ENCODE measurements at places on chromosomes 5 and 9.

GRCh38 chr5:174693697-174694385 is 30.5 kb upstream of the MSX2 start:
- no peak for DNase-seq

GRCh38 chr5:75018805-75019587 is 33.4 kb downstream of the GCNT4 start:
- no peak for DNase-seq

- no peak for DNase-seq
These were observed 562 bp downstream of the GSN start for GRCh38 chr9:121268598-121268850.

DNA sequence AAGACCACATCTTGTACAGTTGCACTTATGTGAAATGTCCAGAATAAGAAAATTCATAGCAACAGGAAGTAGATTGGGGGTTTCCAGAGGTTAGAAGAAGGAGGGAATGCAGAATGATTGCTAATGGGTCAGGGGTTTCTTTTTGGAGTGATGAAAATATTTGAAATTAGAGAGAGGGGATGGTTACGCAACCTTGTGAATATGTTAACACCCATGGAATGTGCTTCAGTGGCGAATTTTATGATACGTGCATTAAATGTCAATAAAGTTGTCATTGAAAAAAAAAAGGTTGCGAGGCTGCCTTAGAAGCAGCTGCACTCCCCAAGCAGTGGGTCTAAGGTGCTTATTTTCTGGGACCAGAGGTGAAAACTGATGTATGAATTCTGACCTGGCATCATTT is 64.4 kb upstream of the SUB1 start:
- no peak for DNase-seq

GRCh38 chr5:132013006-132013689 is 1.7 kb upstream of the ACSL6 start:
- no peak for DNase-seq

DNA sequence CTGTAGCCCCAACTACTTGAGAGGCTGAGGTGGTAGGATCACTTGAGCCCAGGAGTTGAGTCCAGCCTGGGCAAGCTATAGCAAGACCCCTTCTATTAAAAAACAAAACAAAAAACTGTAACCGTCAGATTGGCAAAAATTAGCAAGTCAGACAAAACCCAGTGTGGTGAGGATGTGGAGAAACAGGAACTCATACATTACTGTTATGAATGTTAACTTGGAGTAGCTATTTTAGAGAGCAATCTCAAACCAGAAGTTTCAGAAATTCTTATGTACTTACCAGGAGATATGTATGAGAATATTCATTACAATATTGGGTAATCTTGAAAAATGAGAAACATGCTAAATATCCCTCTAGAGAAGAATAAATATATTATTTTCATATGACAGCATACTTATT is 120.3 kb downstream of the INVS start:
- DNase-seq: no peak

DNA sequence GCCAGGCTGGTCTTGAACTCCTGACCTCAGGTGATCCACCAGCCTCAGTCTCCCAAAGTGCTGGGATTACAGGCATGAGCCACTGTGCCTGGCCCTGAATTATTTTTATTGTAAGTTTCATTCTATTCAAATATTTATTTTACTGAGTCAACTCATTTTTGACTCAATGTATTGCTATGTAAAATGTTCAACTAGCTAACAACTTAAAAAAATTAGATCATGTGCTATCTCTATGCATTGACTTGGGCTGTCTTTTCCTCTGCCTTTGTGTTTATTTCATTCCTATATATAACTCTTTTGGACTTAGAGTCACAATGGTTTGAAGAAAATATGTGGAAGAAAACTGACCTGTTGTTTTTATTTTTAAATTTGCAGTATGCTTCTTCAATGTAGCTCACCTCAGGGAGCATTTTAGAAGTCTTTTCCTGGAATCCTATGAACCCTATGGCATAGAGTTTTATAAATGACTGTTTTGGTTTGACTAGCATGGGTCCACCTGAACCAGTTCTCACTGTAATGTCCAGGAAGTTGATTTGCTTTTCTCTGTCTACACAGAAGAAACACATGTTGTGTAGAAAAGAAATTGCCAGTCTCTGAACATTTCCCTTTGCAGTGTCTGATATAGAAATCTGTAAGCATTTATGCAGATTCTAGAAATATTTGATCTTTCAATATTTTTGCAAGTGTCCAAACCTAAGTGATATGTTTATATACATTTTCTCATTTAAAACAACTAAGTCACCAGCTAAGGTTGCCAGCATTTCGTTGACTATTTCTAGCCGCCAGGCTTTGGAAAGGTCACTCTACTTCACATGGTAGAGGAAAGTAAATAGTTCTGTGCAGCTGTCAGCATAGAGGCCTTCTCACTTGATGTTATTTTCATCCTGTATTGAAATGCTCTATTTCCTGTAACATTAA is 138.8 kb downstream of the PCSK1 start:
- DNase-seq: no peak

DNA sequence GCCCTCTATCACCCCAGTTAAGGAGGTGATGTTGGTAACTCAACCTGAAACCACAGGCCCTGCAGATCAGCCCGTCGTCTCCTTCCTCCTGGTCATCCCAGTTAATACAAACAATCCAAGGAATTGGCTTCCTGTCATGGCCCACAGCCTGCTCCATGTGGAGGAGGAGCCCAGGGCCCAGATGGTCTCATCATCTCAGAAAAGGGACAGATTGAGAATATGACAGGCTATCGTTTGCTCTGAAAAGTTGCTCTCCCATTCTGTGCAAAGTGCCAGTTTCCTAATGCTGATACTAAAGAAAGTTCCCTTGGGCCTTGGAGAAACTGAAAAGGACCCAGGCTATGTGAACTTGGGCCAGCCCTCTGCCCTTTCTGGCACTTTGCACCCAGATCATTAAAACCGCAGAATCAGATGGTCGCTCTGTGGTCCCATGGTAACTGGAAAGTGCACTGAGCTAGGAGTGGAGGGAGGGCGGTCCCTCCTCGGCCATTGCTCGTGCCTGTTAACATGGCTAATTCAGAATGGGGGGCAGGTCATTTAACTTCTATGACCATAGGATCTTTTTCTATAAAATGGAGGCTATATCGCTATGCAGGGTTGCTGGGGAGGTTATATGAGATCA is 675 bp upstream of the SPAAR start:
- no peak for DNase-seq

- DNase-seq: no peak
These were observed 20.7 kb downstream of the FAXDC2 start for GRCh38 chr5:154829589-154830218.

DNA sequence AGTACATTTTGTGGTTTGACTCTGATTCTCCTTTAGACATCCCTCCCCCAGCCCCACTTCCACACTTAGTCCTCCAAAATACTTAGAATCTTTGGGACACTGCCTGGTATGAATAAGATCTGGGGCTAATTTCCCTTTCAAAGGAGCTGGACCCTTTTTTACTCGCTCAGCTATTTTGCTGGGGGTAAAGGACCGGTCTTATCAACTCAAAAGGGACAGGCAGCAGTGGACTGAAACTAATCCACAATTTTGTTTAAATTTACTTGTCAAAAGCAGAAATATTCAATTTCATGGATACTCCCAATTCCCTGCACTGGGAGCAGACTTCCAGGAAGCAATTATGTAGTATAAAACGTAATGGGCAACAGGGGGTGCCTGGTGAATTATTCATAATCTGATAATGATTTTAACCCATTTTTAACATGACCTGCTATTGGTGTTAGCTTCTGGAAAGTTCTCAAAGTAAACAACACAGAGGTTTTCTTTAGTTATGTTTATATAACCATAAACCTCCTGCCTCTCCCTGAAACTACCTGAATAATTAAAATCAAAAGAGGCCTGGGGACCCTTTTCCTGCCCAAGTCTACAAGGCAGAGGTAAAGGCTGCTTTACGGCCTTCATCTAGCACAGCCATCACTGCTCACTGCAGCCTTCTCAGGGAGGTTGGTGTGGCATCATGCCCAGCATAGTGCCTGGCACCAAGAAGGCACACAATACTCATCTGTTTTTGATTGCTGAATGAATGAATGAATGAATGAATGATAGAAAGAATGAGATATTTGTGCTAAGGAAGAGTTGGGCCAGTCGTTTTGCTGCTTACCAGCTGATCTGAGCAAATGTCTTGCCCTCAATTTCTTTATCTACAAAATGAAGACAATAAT is 44.2 kb upstream of the GNPDA1 start:
- no peak for DNase-seq

- DNase-seq: no peak
These were observed 222.7 kb downstream of the DCP2 start for GRCh38 chr5:113199122-113199905.

GRCh38 chr9:27468000-27468399 is 56.1 kb upstream of the IFNK start:
- DNase-seq: no peak

GRCh38 chr5:82285206-82285605 is 7.1 kb upstream of the RPS23 start:
- no peak for DNase-seq

DNA sequence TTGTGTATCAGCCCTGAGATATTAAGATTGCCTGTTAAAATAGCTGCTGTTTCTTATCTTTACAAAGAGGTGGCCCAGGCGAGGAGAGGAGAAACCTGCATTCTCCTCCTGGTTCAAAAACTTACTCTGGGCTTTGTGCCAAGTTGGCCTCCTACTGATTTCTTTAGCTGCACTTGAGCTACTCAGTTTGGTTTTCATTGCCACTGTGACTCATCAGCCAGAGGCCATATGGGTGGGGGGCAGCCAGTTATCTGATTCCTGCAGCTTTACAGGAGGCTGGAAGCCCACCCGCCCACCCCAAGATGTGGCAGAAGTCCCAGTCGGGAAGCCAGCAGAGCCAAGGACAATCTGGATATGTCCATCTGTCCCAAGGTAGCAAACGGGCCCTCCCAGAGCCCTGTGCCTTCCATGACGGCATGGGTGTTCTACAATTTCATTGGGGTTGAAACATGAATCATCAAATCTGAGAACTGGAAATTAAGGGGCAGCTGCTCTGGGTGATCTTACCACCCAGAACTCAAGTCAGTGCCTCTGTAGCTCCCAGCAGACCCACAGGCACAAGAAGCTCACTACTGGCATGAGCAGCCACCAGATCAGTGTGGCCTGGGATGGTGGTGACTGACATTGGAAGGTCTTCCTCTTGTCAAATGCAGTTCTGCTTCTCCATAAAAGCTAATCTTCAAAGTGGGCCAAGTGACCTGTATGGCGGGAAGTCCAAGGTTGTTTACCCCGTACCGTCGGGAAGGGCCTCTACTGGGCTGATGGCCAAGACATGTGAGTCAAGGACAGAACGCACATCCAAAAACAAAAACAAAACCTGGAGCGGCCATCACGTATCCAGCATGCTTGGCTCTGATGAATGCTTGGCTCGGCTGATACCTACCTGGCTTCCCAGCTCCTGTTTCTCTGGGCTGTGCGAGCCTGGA is 15.6 kb downstream of the FCN2 start:
- DNase-seq: no peak

DNA sequence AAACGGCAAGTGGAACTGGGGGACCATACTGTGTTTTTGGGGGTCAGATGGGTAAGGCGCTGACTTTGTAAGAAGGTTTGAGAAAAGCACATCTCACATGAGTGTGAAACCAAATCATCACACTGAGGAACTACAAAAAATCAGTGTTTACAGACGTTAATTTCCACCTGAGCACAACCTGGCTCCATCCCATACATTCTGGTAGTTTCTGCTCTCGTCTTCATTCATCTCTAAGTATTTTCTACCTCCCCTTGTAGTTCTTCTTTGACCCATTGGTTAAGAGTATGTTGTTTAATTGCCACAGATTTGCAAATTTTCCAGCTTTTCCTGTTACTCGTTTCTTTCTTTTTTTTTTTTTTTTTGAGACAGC is 8.9 kb upstream of the DPP7 start:
- no peak for DNase-seq

DNA sequence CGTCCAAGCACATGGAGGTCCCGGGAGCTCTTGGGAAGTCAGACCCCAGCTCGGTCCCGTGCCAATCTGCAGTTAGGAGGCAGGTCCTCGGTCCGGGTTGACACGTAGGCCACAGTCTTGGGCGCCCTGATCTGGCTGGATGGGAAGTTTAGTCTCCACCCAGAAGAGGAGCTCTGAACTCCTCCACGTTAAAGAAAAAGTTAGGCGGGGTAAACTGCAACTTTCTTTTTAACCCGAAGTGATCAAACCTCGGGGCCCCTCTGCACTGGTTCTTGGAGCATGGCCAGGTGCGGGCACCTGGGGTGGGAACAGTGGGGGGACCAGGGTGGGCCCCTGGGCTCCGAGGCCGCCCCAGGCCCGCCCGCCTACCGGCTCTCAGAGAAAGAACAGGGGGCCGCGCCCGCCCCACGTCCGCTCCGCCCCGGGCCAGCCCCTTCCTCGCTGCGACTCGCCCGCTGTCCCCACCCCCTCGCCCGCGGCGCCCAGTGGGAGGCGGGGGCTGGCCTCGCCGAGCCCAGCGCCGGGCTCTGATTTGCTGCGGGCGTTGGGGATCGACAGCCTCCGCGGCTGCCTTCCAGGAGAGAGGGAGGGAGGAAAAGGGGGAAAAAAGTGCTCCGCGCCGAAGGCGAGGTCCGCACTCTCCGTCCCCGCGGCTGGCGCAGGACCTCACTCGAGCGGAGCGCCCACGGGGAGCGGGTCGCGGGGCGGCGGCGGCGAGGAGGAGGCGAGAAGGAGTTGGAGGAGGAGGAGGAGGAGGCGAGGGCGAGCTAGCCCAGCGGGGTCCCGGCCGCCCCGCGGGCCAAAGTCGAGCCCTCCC is at the start of gene COL5A1:
Gene COL5A1 (plus strand): TSS at position 631 of the 817 bp plus-strand sequence. CDS start 385 bp downstream, outside the sequence.
- DNase-seq: peak; percentile 91

DNA sequence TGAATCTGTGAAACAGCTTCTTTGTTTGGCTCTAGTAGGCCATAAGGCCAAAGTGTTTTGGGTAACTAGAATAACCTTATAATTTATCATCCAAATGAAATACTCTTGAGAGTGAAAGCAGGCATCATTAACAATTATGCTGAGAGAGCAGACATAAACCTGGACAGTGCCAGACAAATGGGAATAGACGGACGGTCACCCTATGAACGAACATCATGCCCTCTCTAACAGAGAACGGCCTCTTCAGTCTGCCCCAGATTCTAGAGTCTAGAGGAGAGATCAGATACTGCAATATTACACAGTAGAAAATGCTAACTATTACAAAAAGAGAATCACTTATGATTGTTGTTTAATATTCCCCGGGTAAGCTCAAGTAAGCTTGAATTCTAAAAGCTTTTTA is 68.5 kb downstream of the APBA1 start:
- no peak for DNase-seq

DNA sequence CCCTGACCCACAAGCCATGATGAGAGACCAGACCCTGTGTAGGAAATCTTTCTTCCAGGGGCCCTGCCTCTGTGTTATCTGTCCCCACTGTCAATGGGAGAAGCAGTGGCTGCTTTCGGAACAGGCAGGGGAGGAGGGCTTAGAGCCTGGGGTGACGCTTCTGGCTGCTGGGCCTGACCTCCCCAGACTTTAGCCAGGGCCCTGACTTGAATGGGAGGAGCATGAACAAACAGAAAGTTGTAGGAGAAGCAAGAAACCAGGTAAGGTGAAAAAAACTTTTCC is 12.2 kb upstream of the GPX3 start:
- DNase-seq: no peak

- DNase-seq: no peak
These were observed 216.2 kb upstream of the S1PR3 start for GRCh38 chr9:88775037-88775471.
